ENCODE measurements at places on chromosomes 6 and 20. TPM values are rescaled to one million over a fixed set of nuclear protein-coding genes. Genes with fewer than 3 reads are reported as not detected.

DNA sequence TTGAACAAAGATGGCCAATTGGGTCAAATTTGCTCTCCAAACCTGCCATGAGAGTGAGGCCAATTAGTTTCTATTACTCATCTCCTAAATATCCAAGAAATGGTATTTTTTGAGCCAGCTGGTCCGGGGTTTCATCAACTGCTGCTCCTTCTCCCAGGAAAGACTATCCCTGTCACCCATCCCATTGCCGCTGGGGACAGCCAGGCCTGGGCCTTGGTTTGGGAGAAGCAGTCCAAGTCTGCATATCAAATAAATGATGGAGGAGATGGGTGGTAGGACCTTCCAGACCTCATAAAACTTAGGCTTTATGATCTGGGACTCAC, 46.7 kb upstream of the TTPAL start:
- H3K27me3 ChIP-seq: peaks cover 10% of the 10 kb centered on the region
- no peaks in the 10 kb centered on the region for H3K4me1 ChIP-seq
- H3K4me3 ChIP-seq: no peak overlapping the region
- no peak for DNase-seq
- no peak overlapping the region for H3K27ac ChIP-seq

- H3K4me1 ChIP-seq: no peaks in the 10 kb centered on the region
- H3K4me3 ChIP-seq: no peak overlapping the region
- H3K27ac ChIP-seq: no peak overlapping the region
- DNase-seq: no peak
Observed at GRCh38 chr6:158835616-158836221, 16.6 kb upstream of the EZR start.

DNA sequence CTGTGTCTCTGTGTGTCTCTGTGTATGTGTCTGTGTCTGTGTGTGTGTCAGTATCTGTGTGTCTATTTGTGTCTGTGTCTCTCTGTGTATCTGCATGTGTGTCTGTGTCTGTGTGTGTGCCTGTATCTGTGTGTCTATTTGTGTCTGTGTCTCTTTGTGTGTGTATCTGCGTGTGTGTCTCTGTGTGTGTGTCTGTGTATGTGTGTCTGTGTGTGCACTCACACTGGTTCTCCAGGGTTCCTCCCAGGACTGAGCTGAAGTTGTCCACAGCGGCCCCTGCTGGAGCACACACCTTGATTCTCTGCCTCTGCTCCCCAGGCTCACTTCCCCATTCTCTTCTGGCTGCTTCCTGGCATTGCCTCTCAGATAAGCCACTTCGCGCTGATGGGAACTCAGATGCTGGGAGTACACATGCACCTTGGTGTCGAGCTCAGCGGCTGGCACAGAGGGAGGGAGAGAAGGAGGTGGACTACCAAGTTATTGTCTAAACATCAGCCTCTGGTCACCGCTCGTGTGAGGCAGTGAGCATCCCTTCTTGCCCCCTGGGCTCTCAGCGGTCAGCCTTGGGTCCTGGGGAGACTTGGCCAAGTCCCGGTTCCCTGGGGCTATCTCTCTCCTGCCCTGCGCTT, 104.9 kb upstream of the NXT1 start:
- no peaks in the 10 kb centered on the region for H3K36me3 ChIP-seq
- H3K27me3 ChIP-seq: peaks cover 3% of the 10 kb centered on the region

GRCh38 chr6:16688984-16689636, 72.2 kb downstream of the ATXN1 start:
- peaks cover 27% of the 10 kb centered on the region for H3K4me1 ChIP-seq
- H3K4me3 ChIP-seq: no peak overlapping the region
- no peak for DNase-seq
- no peaks in the 10 kb centered on the region for H3K27me3 ChIP-seq
- peaks cover 2% of the 10 kb centered on the region for H3K36me3 ChIP-seq

DNA sequence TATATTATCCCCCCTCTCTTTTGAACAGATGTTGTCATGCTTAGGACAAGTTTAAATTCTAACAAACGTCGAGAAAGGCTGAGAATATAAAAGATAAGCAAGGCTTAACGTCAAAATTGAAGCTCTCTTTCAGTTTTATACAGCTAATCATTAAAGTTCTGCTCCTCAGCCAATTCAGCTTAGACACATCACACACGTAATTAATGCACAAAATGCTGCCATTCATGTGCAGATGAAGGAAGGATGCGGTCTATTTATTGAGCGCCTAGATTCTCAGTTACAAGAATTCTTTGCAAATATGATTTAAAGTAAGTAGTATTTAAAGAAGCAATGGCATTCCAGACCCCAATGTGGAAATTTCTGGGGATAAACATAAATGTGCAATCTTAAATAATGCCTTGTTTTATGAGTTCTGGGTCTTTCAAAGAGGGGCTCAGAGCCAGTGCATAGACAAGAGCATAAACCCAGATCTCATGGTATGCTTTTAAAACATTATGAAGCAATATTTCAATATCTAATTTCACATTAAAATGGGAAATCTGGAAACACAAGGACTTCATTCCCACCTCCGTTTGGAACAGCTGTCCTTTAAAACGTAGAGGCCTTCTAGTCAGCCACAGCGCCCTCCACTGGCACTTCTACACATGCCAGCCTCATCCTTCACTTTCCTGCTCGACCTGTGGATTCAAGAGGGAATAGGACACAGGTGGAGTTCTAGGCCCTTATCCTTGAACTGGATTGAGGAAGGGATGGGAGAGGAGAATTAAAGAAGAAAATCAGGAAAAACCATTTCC, 85.8 kb downstream of the LYRM4 start:
- no peaks in the 10 kb centered on the region for H3K36me3 ChIP-seq
- H3K27me3 ChIP-seq: no peaks in the 10 kb centered on the region
- H3K27ac ChIP-seq: no peak overlapping the region
- peaks cover 12% of the 10 kb centered on the region for H3K4me1 ChIP-seq
- H3K4me3 ChIP-seq: no peak overlapping the region

IL20RA gene
- not detected for total RNA-seq

GRCh38 chr20:8043687-8044282, 24.2 kb upstream of the TMX4 start:
- H3K36me3 ChIP-seq: no peaks in the 10 kb centered on the region
- no peak for DNase-seq
- H3K27ac ChIP-seq: no peak overlapping the region
- peaks cover 57% of the 10 kb centered on the region for H3K27me3 ChIP-seq
- H3K4me1 ChIP-seq: peaks cover 1% of the 10 kb centered on the region

- DNase-seq: no peak
- H3K36me3 ChIP-seq: no peaks in the 10 kb centered on the region
- H3K27me3 ChIP-seq: peaks cover 7% of the 10 kb centered on the region
- H3K4me1 ChIP-seq: peaks cover 13% of the 10 kb centered on the region
Observed at GRCh38 chr20:34164381-34164984, 52.4 kb upstream of the EIF2S2 start.

ARHGAP40 gene
- total RNA-seq: not detected

GRCh38 chr20:21184819-21185218, 58.9 kb downstream of the KIZ start:
- no peaks in the 10 kb centered on the region for H3K4me1 ChIP-seq
- no peak overlapping the region for H3K4me3 ChIP-seq
- peaks cover 8% of the 10 kb centered on the region for H3K36me3 ChIP-seq
- no peak for DNase-seq

SMLR1 gene
- not detected for total RNA-seq

SLC22A2 gene
- not detected for total RNA-seq

DNA sequence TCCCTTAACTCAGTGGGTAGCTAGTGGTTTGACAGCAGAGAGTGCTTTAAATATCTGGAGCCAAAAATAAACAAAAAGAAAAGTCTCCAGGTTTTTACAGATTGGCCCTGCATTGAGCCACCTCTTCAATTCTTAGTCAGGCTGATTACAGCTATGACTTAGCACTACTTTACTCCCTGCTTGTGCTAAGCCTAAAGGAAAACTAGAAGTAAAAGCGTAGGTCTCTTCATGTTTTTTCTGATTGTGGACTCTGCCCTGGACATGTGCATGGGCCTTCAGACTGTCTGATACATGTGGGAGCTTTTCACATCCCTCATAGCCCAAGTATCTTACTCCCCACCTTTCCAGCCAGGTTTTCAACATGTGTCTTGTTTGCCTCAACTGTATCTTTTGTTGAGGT, 33.3 kb downstream of the KPNA5 start:
- H3K4me3 ChIP-seq: no peak overlapping the region
- H3K36me3 ChIP-seq: peaks cover 56% of the 10 kb centered on the region
- H3K4me1 ChIP-seq: no peaks in the 10 kb centered on the region
- no peak for DNase-seq
- no peaks in the 10 kb centered on the region for H3K27me3 ChIP-seq

DNA sequence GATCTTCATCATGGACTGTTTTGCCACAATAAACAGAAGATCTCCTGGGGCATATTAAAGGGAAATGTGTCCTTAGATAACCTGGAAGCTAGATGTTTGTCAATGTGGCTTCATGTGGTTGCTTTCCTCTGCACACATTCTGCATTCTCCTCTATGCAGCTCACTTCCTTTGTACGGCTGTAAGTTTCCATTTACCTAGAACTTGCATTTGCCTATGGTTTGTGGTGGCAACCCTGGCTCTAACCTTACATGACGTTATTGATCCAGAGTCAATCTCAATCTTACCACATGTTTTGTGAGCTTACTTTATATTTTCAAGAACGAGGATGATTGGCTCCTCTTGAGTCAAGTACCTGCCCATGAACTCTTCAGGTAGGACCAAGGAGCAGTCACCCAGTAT, 863.1 kb downstream of the MAFB start:
- H3K27me3 ChIP-seq: peaks cover 5% of the 10 kb centered on the region
- H3K4me3 ChIP-seq: no peak overlapping the region

DNA sequence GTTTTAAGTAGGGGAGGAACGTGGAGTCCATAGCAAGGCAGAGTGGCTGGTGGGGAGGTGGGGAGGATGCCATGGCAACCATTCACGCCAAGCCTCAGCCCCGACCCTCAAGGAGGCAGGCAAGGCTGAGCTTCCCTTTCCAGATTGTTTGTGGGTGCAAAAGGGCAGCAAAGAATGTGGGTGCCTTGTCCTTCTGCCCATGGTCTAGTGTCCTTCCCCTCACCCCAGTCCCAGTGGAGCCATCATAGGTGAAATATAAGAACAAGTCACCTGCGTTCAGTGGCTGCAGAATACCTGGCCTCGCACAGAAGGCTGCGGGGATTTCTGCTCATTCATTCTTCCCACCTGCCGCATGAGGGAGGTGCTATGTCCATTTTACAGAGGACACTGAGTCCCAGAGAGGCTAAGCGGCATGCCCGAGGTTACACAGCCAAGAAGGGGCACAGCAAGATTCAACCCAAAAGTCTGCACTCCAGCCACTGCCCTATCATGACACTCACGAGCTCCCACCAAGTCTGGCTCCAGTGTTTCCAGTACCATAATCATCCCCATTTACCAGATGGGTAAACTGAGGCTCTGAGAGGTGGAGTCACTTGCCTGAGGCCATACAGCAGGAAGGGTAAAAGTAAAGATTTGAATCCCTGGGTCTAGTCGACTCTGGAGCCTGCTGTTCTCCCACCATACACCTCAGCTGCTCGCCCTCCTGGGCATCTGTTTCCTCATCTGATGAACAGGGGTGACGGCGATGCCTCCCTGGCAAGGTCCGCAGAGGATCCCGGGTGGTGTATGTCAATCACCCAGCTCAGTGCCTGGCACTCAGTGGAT, 100.8 kb downstream of the CEBPB start:
- H3K4me1 ChIP-seq: peaks cover 44% of the 10 kb centered on the region
- no peaks in the 10 kb centered on the region for H3K27me3 ChIP-seq
- no peak for DNase-seq

DNA sequence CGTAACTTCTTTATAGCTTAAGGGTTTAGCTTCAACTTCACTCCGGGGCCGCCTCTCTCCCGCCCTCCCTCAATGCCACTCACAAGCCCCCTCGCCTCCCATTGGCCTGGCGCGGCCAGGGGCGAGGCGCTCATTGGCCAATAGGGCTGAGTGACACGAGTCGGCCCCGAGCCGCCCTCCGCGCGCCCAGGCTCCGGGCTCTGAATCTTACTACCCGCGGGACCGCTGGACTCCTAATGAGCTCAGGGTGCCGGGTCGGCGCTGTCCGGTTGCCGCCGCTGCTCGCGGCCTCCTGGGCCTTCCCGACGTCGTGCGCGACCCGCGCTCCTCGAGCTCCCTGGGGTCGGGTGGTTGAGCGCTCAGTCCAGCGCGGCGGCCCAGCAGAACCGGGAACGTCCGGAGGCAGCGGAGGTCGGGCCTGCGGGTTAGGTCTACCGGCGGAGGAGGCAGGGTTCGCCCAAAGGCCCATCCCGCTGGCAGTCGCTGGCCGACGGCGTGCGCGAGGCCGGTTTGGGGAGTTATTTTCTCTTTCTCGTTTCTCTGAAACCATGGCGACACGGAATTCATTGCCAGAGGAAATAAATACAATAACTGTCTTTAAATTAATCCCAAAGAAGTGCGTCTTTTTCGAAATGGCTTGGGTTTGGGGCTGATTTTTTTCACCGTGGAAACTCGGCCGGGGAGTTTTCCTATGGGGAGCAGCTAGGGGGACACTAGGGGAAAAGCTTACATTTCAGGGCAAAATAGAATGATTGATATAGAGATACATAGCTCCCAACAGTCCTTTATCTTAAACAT, at the start of gene SIM1:
Gene SIM1, minus strand, starts transcription at position 19 of the 798 bp plus-strand sequence. CDS start 1,453 bp downstream, outside the sequence.
- H3K36me3 ChIP-seq: peaks cover 5% of the 10 kb centered on the region
- peak within 1 kb of the TSS; percentile 75 for H3K4me3 ChIP-seq
- peaks cover 38% of the 10 kb centered on the region for H3K4me1 ChIP-seq

ABHD16B gene
- not detected for total RNA-seq

DNA sequence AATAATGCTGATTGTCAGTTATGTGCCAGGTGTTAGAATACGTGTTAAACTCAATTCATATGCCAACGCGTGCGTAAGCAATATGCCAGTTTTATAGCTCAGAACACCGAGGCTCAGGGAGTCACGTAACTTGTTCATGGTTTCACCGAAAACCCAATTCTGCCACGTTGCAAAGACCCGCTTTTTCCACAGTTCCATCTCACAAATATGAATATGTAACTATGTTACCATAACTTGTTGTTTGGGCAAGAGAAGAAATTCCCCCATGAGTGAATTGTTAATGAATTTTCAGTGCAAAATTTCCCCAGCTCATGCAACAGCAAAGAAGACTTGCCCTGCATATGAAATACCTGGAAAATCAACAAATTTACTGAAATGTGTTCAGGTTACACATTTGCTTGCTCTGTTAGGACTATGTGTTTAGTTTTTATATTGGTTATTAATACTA, 30.1 kb downstream of the SF3B5 start:
- no peak for DNase-seq
- no peak overlapping the region for H3K27ac ChIP-seq
- H3K36me3 ChIP-seq: no peaks in the 10 kb centered on the region
- peaks cover 82% of the 10 kb centered on the region for H3K27me3 ChIP-seq

DNA sequence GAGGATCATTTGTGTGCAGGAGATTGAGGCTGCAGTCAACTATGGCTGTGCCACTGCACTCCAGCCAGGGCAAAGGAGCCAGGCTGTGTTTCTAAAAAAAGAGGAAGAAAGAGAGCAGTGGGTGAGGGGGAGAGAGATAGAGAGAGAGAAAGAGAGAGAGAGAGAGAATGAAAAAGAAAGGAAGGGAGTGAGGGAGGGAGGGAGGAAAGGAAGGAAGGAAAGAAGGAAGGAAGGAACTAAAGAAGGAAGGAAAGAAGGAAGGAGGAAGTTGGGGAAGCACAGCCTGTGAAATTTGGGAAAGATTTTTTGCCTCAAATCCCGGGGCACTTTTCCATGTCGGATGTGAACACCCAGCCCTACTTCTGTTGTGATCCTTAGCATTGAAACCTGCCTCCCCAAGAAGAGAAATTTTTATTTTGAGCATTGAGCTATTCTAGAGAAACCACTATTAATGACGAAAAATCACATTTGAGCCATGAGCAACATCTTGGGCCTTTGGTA, 57.8 kb downstream of the FOXA2 start:
- no peaks in the 10 kb centered on the region for H3K4me1 ChIP-seq
